ENCODE measurements at places on chromosomes 12 and 14.

- DNase-seq = peak; percentile 90
Observed at GRCh38 chr12:6944381-6945186, 762 bp downstream of the C12orf57 start.

GRCh38 chr14:71317385-71318096, 410.3 kb downstream of the PCNX1 start:
- no peak for DNase-seq

DNA sequence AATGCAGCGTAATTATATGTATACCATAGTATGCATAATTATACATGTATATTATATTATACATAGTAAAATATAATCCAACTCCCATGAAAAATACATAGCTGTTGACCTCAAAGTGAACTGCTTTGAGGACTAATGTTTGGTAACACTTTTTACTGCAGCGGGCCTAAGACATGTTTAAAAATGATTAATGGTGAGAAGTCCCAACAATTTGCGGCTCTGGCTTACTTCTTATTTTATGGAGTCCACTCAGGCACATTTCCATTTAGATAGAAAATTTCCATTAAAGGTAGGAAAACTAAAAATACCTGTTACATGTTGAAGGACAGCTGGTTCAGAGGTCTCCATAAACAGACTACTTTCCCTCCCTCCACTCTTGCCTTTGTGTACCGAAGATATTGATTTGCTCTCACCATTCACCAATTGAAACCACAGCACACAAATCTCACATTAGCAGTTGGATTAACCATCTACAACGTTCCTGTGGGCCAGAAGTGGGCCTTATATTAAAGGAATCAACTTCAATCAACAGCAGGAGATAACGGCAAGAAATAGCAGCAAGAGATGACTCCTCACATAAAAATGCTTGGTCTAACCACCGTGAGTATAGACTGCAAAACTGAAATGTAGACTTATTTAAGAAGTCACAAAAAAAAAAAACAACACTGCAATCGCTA, 14.1 kb upstream of the NT5DC3 start:
- no peak for DNase-seq

- no peak for DNase-seq
Observed at GRCh38 chr14:100088226-100088625, 23.0 kb downstream of the EVL start.

- DNase-seq = no peak
Observed at GRCh38 chr14:76672123-76672522, 89.1 kb upstream of the VASH1 start.

Measured in stimulated activated CD4-positive, alpha-beta T cell treated with anti-CD3 and anti-CD28 coated beads, TNF-alpha, amount 100 ng/mL, for 24 hours (primary cell).